ENCODE measurements at places on chromosomes 11 and 22.

DNA sequence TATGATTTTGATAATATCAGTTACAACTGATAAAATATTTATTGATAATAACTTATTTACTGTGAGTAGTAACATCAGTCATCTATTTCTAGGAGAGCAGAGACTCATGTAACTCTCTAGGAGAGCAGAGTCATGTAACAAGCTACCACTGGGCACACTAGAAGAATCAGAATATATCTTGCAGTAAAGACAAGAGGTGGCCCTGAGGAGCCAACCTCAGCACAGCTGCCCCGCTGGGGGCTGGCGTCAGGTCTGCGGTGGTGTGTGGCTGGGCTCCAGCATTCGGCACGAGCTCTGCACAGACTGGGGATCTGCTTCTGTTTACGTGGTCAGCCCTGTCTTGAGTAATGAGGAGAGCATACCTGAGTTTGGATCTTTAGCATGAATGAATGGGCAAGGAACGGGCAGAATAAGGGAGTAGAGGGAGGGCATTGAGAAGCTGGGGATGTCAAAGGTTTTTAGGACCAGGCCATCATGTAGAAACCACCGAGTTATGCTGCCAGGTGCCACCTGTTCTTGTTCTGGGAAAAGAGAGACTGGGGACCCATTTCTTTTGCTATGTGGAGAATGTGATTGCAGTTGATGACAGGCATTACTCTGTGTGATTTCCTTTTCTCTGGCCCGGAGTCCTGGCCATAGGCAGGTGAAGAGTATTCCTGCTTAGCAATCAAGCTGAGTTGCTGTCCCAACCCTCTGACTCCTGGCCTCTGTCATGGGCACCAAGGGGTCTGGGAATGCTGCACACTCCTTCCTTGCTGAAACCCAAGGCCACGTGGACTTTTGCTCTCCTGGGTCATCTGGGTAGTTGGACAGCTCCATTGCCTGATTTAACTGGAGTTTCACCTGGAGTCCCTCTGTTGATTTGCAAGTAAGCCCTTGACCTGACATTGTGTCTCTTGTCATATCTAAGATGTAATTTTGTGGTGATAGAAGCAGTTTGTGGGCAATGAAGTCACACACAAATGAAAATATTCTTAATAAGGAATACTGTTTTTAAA, 50.9 kb upstream of the HEPHL1 start:
- no peak for DNase-seq

DNA sequence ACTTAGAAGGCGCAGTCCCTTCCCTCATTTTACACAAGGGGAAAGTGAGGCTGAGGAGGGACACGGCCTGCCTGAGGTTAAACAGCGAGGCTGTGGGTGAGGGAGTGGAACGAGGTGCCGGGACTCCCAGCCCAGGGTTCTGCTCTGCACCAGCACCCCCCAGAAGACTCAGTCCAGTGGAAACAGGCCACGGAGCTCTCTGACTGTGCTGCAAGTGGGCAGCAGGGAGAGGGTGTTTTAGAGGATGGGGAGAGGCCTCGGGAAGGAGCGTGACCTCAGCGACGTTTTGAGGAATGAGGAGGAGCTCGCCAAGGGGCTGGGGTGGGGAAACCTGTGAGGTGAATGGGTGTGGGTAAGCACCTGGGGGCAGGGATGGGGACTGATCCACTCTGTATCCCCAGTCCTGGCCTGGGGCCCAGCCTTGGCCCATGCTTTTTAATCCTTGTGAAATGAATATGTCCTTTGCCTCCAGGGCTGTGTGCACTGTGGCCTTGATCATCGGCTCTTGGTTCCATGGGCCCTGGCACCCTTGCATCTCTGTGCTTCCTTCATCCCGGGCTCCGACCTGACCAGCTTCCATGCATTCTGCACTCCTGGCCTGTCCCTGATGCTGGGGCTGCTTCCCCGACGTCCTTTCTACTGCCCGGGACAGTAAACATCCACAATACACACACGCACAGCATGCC, 44.2 kb downstream of the SHISAL1 start:
- no peak for DNase-seq

DNA sequence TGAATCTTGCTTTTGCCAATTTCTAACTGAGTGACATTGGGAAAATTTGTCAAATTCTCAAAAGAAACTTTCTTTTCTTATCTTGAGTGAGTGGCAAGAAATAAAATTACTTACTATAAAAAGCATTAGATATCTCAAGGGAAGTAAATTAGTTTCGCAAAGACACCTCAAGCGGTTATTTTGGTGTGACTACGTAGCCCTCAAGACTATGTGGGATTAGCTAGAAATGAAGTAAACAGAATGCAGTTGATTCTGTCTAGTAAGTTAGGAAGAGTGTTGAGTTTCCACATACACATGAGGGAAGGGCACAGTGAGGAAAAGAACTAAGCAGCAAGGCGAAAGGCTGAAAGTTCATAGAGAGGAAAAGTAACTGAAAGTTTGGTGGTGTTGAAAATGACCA, 28.3 kb upstream of the MS4A6A start:
- no peak for DNase-seq

DNA sequence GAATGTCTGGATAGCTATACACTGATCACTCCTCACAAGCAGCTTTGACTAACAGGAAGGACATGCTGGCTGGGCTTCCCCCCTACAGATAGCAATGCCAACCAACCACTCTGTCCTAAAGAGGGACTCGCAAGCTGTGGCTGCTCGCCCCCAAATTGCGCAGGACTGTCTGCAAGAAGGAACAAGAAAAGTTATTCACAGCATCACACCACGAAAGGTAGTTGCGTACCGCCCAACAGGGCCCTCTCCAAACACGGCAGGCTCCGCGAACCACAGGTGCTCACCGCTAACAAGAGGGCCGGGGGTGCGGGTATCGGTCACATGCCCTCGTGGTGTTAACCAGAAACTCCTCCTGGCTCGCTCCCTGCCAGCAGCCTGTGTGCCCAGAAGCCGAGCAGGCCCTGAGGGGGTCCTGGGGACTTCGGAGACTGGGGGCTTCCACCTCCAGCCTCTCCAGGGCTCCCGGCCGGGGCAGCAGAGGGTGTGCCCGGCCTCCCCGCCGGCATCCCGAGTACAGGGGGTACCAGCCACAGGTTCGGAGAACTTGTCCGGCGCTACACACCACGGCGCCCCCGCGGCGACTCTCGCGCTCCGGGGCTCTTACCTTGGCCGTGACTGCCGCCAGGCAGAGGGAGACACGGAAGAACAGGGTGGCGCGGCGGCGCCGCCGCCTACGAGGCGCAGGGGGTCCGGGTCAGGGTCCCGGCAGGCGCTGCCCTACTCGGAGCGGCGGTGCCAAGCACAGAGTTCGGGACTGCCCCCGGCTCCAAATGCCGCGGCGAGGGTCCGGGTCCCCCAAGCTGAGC, 682 bp downstream of the LARGE1 start:
- DNase-seq, result no peak

- peak; percentile 96 for DNase-seq
Measured at GRCh38 chr11:64246871-64247728, at the start of gene PPP1R14B. PPP1R14B (minus strand) TSS chr11:64246943; CDS start chr11:64246673, 270 bp downstream.

GRCh38 chr22:39179401-39179827, 26.9 kb upstream of the CBX7 start:
- no peak for DNase-seq

DNA sequence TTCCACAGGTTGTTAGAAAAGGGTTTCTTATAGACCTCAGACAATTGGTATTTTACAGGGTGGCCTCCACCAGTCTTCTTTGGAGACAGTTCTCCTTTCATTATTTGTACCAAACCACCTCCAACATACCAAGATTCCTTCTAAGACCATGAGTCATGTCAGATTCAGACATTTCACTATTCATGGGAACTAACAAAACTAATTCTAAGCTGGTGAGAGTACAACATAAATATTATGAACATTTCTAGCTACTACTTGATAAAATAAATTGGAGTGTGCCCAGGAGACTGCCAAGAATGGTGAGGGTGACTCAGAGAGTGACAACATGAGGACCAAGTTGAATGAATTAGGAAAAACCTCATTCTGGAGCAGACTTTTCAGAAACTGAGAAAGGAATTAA, 494.6 kb upstream of the LRRC4C start:
- no peak for DNase-seq

GRCh38 chr11:67293090-67293489, 4.0 kb downstream of the ANKRD13D start:
- DNase-seq, result peak; percentile 86

DNA sequence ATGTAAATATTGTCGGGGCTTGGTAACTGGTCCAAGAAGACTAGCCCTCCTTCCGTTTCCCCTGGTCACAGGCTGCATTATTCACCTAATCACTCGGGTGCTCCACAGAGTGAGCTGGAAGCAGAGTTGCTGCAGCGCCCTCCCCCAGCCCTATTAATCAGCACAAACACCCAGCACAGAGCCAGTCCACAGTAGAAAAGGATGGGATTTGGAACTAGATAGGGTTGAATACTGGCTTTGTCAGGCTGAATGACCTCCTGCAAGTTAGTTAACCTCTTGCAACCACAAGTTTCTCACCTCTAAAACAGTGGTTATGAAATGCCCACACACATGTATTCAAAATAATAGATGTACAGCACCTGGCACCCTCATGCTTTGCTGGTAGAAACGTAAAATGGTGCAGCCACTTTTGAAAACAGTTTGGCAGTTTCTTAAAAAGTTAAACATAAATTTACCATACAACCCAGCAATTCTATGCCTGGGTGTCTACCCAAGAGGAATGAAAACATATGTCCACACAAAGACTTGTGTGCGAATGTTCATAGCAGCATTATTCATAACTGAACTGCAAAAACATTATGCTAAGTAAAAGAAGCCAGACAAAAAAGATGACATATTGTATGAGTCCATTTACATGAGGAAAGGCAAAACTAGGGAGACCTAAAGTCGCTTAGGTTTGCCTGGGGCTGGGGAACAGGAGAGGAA, 31.7 kb upstream of the APLP2 start:
- no peak for DNase-seq

GRCh38 chr11:17892409-17892808, 120.4 kb downstream of the SERGEF start:
- no peak for DNase-seq

DNA sequence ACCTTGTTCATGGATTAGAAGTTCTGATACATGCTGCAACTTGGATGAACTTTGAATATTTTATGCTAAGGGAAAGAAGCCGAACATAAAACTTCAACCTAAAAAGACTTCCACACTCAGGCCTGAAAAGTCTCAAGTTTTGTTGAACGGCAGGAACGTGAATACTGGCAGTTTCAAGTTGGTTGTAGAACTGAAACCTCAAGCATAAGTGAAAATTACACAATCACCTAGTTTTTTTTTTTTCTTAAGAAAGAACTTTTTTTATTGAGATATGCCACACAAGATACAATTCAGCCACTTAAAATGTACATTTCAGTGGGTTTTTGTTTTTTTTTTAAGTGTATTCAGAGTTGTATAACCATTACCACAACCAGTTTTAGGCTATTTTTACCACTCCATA, 50.8 kb upstream of the ADORA2A start:
- DNase-seq, result peak; percentile 66

DNA sequence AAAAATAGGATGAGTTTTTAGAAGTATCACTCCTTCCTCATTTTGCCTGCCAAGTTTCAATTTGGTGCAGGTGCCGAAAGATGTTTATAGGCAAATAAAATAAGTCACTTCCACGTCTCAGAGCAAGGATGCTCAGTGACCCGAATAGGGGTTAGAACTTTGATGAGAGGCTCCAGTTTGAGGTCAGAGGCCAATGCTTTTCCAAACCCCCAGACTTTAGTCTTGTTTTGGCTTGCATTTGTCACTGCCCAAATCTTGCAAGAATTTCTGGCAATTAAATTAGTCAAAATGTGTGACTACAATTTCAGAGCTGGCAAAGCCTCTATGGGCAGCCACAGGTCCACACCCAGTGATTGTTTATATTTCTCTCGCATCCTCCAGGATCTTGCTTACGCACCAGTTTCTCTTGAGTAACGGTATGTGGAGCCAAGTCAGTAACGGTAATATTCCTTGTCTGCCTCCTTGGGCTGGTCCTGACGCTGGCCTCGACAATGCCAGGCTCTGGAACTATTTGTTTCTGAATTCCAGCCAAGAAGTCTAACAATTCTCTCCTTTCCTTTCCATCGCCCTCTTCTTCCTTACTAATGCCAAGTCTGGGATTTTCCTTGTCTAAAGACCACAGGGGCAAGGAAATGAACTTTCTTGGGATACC, 9.9 kb upstream of the NUP160 start:
- DNase-seq, result no peak

- peak; percentile 81 for DNase-seq
Measured at GRCh38 chr11:1515082-1516060, 28.8 kb upstream of the MOB2 start.

DNA sequence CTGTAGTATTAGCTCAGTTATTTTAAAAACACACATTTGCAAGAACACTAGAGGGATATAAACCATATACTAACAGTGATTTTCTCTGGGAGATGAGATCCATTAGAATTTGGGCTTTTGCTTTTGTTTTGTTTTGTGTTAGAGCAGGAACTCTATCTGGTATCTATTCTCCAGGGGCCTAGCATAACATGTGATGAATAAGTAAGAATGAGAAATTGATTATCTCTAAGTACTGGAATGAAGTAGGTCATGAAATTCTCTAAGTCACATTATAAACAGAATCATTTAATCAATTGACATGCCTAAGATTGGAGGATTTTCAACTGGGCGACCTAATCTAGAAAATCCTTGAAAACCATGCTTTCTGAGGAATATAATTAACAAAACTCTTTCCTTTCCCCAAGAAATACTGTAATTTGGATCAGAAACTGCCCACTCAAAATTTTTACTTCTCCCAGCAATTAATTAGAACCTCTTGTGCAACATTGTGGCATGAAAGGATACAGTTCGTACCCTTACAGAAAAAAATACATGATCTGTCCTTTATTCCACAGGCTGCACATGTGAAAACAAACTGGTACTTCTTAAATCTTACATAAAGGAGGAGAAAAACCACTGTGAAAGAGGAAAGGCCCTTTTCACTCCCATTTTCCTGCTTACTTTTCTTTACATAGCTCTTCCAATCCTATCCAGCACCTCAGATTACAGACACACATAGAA, 93.5 kb downstream of the MRTFA start:
- DNase-seq, result no peak

DNA sequence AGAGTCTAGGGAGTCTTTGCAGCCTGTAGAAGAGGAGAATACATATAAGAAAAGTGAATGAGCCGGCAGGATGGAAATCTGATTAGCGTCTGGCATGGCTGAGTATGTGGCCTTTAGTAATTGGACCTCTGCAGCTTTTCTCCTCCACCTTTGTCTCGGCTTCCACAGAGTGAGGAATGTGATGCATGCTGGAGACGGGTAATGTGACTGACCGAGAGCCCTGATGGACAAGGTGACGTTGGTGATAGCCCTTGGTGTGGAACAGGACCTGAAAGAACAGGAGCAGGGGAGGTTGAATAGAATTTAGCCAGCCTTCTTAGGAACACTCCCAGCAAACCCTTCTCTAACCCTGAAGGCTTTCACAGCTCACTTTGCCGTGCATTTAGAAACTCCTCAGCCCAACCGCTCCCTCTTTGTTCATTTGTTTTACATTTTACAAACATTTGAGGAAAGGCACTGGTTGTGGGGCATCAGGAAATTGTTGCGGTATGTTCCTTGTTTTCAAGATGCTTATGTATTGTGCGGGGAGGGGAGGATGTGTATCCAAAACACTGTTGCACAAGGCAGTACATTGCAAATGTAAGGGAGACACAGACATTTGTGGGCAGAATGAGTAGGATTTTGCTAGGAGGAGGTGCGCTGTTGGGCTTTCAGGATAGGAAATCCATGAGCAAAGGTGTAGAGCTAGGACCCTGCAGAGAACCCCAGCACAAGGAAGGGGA, 6.9 kb downstream of the GTPBP1 start:
- DNase-seq, result no peak

- DNase-seq, result no peak
Measured at GRCh38 chr11:47177846-47178245, 1.2 kb upstream of the ARFGAP2 start.
